NCI-H774 (cell line): ENCODE measurements at places on chromosomes 16 and 17.

DNA sequence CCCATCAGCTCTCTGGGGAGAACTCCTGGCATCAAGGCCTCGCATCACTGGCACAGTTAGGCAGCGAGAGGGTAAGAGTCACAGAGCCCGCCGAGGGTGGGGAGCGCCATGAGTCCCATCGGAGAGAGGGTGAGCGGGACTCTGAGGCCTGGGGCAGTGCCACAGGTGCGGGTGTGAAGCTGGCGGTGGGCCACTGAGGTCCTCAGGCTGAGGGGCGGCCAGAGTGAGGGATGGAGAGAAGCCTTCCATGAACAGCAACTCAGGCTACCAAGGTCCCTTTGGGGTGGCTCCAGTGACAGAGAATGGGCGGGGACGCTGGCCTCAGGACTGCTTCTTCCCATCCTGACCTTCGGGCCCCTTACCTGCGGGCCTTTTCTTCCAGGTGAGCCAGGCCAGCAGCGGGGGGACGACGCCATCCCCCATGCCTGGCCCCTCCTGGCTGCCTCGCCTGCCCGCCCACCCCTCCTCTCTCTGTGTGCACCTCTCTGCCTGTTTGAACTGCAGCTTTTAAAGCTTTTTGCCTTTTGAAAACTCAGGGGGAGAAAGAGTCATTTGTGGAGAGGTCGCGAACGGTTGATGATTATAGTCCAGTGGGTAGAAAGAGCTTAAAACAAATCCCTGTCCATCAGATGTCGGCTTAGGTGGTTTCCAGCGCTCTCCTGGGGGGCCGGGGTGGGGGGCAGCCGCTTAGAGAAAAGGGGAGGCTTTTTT, 149.3 kb upstream of the GSE1 start:
- no peak for DNase-seq

DNA sequence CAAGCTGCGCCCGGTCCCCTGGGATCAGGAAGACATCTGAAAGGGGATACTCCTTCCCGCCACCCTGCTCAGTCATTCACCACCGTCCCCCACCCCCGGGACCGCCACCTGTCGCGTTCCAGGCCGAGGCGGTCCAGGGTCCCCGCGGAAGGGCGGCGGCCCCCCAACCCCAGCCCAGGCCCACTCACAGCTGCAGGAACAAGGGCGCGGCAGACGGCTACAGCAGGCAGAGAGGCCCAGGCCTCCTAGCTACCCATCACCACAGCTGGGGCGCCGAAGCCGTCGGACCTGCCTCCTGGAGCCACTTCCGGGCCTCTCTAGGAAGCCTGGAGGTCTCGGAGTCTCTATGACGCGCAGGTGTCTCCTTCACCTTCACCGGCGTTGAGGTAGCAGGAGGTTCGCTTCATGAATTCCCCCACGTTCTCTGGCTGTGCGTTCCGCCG, at the start of gene SDR42E1:
Gene SDR42E1, minus strand, starts transcription at position 272 of the 443 bp plus-strand sequence. CDS start 10,612 bp downstream, outside the sequence.
- DNase-seq, result peak; percentile 50

DNA sequence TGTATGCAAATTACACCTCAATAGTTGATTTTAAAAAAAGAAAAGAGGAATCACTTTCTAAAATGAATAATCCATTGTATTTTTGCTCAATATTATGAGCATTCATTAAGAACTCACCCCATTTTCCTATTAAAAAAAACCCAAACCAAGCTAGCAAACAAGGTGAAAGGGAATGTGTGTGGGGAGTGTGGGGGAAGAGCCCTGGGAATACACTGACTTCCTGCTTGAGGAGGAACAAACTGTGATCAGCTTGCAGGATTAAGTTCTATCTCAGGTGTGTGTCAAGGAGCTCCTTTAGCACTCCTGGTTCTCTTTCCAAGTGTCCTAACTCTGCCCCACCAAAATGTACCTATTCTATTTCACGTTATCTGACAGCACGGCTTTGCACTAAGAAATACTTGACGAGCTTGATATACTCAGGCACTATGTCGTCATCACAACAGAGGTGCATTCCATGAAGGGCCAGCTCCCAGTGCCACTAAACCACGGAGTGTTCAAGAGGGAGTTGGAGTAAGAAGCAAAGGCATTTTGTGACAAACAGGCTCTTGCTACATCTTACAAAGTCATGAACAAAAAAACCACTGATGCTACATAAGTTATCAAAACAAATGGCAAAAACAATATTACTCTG, 73.2 kb downstream of the MYH10 start:
- DNase-seq, result no peak

DNA sequence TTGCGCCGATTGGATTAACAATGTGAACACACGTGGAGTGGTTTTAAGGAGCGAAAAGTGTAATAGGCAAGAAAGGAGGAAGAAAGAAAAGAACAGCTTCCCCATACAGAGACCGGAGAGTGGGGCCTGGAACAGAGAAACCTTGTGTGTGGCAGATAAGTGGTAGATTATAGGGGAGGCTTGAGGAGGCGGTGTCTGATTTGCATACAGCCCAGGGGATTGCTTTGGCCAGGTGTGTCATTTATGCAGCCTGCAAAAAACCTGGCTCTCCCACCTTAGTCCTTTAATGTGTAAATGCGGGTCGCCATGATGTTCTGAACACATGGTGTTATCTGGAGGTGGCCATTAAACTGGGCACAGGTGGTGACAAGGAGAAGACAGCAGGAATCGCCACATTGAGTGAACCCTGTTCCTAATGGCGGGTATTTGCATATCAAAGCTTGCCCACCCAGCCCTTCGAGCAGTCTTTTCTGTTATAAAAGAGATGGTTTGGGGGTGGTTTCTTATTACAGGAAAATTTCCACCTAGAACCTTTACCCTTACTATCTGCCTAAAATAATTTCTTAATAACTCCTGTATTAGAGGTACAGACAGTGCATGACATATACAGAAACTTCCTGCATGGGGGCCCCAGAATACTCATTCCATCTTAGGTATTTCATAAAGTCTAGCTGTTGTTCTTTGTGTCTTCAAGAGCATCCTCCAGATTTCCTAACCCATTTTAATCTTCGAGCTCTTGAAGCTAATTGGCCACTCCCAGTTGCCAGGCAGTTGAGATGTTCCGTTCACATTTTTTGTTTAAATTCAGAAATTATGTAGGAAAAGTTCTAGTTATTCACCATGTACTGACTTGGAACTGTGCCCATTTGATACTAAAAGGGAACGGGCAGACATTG, 292.5 kb downstream of the RBFOX1 start:
- no peak for DNase-seq

DNA sequence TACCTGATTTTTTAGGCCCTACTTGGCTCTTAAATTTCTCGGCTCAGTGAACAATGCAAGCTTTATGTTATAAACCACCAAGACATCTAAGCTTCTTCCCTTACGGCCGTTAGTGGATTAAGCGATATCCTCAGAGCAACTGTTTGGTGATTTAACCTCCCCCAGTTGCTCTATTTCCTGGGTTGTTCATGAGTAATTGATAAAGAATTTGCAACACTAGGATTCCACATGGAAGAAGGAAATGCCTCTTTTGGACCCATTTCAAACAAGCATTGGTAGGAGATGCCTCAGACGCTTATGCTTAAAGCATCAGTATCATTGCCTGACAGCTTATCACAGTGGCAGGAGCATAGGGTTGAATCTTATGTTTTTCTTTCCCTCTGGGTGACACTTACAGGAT, 65.3 kb downstream of the RBFOX1 start:
- DNase-seq, result no peak

DNA sequence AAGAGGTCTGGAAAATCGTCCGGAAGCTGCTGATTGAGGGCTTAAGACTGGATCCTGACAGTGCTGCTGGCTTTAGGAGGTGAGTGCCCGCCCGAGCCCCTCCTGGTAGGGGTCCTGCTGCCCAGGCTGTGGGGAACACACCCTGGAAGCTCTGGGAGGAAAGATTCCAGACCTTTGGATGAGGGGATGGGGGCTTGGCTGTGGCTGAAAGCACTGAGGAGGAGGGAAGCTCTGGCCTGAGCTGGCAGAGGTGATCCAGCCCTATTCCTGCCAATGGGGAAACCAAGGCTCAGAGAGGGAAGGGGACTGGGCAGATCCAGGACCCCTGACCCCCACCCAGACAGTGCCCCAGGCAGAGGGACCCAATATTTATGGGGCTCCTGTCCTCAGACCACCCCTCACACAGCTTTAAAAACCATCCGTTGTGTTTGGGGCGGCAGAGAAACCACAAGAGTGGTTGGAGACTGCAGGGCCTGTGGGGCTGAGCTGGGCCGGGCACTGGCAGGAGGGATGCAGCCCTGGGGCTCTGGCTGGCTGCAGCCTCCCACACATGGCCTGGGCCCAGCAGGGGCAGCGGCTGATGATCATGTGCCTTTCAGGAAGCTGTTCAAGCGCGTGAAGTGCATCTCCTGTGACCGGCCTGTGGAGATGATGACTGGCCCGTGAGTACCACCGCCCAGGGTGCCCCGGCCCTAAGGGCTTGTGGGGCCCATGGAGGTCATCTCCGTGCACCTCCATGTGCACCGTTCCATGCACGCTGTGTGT, 22.8 kb downstream of the UBALD1 start:
- DNase-seq, result no peak

GRCh38 chr17:60770946-60771422, 93.3 kb downstream of the BCAS3 start:
- DNase-seq, result no peak

GRCh38 chr16:71479420-71479819, 9.7 kb downstream of the ZNF19 start:
- DNase-seq, result no peak

DNA sequence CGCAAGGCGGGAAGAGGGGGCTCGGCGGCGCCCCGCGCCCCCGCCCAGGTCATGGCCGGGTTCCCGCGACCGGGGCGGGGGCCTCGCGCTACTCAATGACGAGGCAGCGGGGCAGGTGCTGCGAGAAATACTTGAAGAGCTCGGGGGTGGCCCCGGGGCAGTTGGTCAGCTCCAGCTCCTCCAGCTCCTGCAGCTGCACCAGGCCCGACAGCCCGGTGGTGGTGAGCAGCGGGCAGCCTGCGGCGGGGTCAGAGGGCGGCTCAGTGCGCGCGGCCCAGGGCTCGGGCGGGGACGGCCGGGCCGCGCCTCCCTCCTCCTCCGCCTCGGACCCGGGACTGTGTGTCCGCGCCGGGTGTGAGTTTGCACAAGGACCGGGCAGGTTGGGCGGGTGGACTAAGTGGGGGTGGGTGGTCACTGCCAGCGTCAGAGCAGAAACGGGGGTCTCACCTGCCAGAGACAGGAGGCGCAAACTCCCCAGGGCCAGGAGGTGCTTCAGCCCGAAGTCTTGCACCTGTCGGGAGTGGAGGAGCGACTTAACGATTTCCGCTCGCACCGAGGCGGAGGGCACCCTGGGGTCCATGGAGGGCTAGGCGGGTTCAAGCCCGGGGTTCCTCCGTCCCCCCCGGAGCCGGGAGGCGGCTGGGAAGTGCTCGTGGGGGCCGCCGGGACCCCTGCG, 4.1 kb upstream of the WDR24 start:
- DNase-seq, result no peak

DNA sequence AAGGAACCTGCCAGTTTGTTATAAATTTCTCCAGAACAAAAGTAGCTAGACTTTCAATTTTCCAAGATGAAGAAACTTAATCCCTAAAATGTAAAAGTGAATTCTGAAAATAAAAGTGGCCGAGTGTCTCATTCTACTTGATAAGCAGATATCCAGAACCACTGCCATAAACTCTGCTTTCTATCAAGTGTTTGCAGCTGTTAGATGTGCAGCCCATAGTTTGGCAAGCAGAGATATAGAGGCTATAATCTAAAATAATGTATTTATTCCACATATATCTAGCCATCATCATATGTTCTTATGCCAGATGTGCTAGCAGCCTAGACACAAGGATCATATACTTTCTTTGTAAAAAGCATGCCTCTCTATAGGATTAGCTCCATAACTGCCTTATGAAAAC, 14.7 kb upstream of the FBXL20 start:
- DNase-seq, result no peak

- no peak for DNase-seq
Measured at GRCh38 chr16:13883276-13883675, 36.7 kb upstream of the ERCC4 start.

- DNase-seq, result no peak
Measured at GRCh38 chr17:74466828-74467184, 372 bp downstream of the CD300A start.

- no peak for DNase-seq
Measured at GRCh38 chr16:29876594-29877249, 13.7 kb upstream of the CDIPT start.

DNA sequence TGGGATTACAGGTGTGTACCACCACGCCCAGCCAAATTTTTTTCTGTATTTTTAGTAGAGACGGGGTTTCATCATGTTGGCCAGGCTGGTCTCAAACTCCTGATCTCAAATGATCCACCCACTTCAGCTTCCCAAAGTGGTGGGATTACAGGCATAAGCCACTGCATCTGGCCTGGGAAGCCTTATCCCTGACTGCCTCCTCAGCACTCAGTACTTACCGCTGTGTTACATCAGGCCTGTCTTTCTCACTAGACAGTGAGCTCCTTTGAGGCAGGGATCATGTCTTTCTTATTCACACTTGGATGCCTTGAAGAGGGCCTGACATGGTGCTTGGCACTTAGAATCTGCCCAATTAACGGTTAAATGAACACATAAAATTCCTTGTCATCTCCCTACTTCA, 56.3 kb upstream of the MTMR4 start:
- no peak for DNase-seq

- DNase-seq, result no peak
Measured at GRCh38 chr17:1379208-1379929, 20.7 kb downstream of the YWHAE start.

- DNase-seq, result no peak
Measured at GRCh38 chr16:9808210-9808609, 374.0 kb downstream of the GRIN2A start.

DNA sequence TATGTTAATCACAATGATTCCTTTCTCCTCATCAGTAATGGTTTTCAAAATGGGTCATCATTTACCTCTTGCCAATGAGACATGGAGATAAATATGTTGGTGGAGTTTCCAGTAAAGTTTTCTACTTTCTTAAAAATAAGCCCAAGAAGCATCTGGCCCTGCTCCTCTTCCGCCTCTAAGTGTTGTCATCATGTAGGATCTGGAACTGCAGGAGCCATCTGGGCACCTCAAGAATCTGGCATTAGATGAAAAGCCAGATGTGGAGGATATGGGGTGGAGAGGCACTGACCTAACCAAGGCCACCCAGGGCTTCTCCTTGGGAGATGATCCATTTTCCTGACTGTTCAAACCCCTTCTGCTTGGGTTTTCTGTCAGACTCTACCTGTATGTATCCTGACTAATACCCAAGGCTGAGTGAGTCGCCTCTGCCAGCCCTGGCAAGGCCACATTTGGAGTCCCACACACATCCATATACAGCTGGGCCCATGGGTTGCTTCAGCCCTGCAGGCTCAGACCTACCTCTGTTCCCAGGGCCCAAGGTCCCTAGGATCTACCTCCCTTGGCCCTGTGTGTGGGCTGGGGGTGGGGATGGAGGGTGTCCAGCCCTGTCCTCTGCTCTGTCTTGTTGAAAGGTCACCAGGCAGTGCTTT, 24.6 kb downstream of the CCDC182 start:
- no peak for DNase-seq

GRCh38 chr16:1057252-1057932, 15.2 kb upstream of the SSTR5 start:
- DNase-seq, result no peak

GRCh38 chr16:20610892-20611349, 34.8 kb upstream of the ACSM2B start:
- no peak for DNase-seq
